Daoy (cell line): ENCODE measurements at places on chromosomes 6 and 20.
A peak's percentile ranks its signal among the peaks of the same experiment; 100 is the strongest.

- DNase-seq = no peak
These were observed 273.7 kb downstream of the PTPRK start for GRCh38 chr6:128246472-128247260.

GRCh38 chr20:50559856-50560638, 49.9 kb downstream of the PTPN1 start:
- no peak for DNase-seq

DNA sequence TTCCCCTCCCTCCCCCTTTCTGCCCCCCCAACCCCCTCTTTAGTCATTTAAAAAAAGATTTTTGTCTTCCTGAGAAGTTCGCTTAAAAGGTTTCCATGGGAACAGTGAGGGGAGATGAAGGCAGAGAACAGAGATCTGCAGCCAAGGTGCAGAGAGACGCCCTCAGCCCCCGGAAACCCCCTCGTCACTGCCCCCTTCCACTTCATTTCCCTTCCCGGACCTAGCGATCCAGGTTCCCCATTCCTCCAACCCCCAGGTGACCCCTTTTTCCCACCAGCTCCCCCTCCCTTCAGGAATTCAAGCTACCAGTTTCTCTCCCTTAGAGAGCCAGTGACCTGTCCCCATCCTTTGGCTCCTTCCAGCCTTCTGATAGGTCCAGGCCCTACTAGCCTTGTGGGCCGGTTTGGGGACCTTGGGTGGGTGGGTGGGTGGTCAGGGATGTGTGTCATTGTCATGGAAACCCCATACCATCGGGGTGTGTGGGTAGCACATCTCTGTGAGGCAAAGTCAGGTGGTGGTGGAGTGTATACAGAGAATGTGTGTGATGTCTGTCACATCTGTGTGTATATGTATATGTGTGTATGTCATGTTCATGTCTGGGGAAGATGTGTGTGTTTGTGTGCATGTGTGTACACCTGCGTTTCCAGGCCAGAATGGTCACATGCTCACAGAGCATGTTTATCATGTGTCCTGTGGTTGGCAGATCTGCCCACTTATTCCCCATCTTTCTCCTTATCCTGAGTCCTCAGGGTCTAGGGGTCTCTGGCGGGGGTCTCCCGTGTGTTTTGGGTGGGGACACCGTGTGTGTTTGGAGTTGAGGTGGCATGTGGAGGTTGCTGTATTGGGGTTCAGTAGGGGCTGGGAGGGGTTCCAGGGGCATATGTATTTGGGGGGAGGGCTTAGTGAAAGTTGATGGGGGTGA, 7.0 kb downstream of the SYNGAP1 start:
- no peak for DNase-seq

GRCh38 chr6:16337295-16337975, 99.0 kb downstream of the GMPR start:
- peak; percentile 82 for DNase-seq

DNA sequence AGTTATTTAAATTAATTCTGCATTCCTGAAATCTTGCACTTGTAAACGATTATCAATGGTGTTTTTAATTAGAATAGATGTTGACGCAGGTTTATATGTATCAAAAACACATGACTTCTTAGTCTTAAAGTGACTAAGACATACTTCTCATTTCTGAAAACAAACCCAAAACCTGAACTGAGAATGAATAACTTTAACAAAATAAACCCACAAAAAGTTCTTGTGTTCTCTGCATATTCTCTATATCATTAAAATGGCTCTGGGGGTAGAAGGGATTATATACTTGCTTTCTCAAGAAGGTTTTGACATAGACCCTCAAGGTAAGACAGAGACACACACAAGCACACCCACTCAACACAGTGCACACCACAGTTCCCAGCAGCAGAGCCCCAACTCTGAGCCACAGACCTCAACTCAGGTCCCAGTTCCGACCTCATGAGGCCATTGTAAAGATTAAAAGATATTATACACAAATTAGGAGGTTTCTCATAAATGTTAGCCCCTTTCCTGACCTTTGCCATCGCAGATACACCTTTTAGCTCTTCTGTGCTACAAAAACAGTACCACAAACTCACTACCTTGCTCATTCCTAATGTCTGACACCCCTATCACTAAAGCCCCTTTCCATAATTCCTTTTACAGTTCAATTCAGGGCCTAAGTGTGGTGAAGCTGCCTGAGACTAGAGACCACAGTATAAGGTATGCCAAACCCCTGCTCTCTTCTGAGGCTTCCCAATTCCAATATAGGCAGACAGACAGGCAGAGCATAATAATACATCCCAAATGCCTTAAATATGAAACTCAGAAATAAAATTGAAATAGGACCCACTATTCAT, 267.8 kb downstream of the PTPRK start:
- DNase-seq = no peak

DNA sequence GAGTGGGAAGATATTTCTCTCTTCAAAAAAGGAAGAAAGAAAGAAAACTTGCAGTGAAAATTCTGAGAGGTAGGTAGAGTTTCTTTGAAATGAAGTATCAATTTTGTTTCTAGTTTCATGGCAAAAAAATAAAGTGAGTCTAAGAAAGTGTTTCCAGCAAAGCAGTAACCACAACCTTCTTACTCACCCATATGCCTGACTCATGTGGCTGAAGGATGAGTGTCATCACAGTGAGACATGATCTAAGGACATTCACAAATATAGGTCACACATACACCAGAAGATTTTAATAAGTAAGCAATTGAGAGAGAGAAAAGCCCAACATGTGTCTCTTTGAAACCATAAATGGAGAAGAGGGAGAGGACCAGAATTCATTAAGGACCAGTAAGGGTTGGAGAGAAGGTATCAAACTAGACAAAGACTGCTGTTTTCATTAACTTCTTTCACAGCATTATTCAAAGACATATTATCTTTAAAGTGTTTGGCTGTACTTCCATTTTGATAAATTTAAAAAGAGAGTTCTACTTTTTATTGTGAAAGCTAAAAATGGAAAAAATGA, 169.5 kb downstream of the FRK start:
- DNase-seq = peak; percentile 81

GRCh38 chr20:21229163-21229562, 74.0 kb upstream of the XRN2 start:
- DNase-seq = no peak
